Hematopoietic multipotent progenitor cell treated with erythropoietin and hydrocortisone succinate and interleukin-3 and kit ligand, for 8 days (in vitro differentiated cells): ENCODE measurements at places on chromosomes 2 and 18.
A peak's percentile ranks its signal among the peaks of the same experiment; 100 is the strongest.

DNA sequence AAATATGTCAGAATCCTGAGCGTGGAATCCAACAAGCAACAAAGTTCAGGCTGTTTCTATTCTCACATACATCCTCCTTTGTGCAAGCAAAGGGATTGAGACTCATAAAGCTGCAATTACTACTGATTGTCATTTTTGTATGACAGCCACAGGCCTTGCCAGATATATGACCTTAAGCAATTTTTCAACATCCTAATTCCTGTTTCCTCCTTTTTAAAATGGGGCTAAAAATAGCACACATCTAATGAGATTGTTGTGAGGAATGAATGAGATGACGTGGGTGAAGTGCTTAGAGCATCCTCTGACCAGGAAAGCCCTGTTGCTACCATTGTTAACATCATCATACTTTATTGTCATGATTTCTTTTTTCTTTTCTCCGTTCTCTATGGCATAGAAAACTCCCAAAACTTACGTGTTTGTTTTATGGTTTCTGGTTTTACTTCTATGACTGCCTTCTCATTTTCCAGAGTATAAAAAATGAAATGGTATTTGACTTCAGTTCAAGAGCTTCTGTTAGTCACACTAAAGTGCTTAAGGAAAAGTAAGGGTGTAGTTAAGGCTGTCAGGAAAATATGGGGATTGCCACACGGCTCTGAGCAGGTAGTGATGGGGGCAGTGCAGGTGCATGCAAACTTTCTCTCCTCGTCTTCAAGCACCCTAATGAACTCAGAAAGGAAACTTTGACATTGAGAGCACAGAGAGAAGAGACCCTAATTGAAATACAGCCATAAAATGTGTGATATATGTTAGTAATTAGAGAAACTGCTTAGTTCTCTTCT, 590.6 kb upstream of the NETO1 start:
- DNase-seq = no peak

GRCh38 chr2:196601430-196602306, 37.8 kb upstream of the CCDC150 start:
- DNase-seq = peak; percentile 14

GRCh38 chr2:240013343-240013742, 11.8 kb downstream of the NDUFA10 start:
- DNase-seq = peak; percentile 30

DNA sequence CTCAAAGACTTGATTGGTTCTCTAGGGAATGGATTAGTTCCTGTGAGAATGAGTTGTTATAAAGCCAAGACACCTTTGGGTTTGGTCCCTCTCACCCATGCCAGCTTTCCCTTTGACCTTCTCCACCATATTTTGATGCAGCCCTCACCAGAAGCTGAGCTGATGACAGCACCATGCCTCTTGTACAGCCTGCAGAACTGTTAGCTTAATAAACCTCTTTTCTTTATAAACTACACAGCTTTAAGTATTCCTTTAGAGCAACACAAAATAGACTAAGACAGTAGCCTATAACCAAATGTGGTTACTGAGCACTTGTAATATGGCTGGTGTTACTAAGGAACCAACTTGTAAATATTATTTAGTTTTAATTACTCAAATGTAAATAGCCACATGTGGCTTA, 55.1 kb downstream of the BAZ2B start:
- DNase-seq = no peak

DNA sequence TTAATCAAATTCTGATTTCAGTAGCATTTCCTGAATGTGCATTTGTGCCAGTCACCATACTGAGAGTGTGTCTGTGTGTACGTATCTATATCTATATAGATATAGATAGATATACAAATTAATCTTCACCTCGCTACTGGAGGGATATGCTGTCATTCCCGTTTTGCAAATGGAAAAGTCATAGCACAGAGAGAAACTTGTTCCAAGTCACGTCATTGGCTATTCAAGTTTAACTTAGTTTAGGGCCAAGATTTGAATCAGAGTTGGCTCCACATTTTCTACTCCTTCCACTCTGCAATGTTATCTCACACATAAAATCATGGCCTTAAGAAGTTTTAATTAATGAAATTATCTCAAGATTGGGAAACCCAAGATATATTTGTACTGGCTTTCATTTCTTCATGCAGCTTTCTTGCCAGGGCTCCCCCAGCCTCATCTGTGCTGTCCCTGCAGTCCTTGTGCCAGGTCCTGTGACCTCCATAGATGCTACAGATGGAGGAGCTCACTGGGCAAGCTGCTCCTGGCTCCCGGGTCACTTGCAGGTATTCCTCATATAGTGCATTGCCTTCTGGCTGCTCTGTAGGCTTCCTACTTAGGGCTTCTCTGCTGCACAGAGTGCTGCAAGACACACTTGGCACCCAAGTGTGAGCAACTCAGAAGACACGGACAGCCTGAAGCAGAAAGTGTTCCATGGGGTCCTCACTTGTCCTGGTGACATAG, 245.8 kb downstream of the KCNS3 start:
- no peak for DNase-seq

GRCh38 chr2:237291138-237291792, 122.7 kb downstream of the COL6A3 start:
- peak; percentile 3 for DNase-seq
